ENCODE measurements at places on chromosomes 7 and 10. TPM values are rescaled to one million over a fixed set of nuclear protein-coding genes. Genes with fewer than 3 reads are reported as not detected.

Gene ZNF12
- total RNA-seq = 13.1 TPM

Gene VWDE
- 0.36 TPM for total RNA-seq

Gene ZNF783
- 5.8 TPM for total RNA-seq

Gene EGFR
- total RNA-seq = 101 TPM

Gene SAMD8
- total RNA-seq = 29.6 TPM

Gene ACHE
- total RNA-seq = 0.44 TPM

Gene LLCFC1
- not detected for total RNA-seq

Gene GATAD1
- total RNA-seq = 13.1 TPM

Gene AS3MT
- total RNA-seq = 0.12 TPM

Gene LRRC61
- 9.6 TPM for total RNA-seq

Gene SEMA3D
- 0.16 TPM for total RNA-seq

Gene NRBF2
- total RNA-seq = 17.3 TPM

Gene CFAP70
- total RNA-seq = 0.40 TPM

Gene C10orf95
- total RNA-seq = 1.6 TPM

Gene LRIT1
- not detected for total RNA-seq

Gene BET1
- total RNA-seq = 12.2 TPM

Gene MTURN
- total RNA-seq = 6.1 TPM

Gene CASTOR2
- total RNA-seq = 3.4 TPM

Gene ZPBP
- not detected for total RNA-seq

Gene IFIT2
- total RNA-seq = 1.5 TPM

Gene CAV2
- 50.2 TPM for total RNA-seq

Gene KDM7A
- total RNA-seq = 22.3 TPM

Gene KIAA1217
- 69.4 TPM for total RNA-seq

Gene BTBD16
- total RNA-seq = 0.16 TPM

Gene AMZ1
- total RNA-seq = 0.12 TPM

Gene SCART1
- 0.56 TPM for total RNA-seq

Gene OR2A2
- not detected for total RNA-seq

Gene PRPF18
- total RNA-seq = 12.3 TPM

Gene HOXA5
- 5.6 TPM for total RNA-seq

Gene NPM3
- 70.2 TPM for total RNA-seq

Gene TSPAN12
- total RNA-seq = 0.92 TPM

Gene PLXDC2
- 24.3 TPM for total RNA-seq

Gene LIPM
- total RNA-seq = not detected

Gene SEMA3C
- total RNA-seq = 9.5 TPM

Gene TBX20
- total RNA-seq = not detected
